ENCODE measurements at places on chromosomes 5 and 9.

GRCh38 chr5:80672140-80672736 lies 17.5 kb upstream of the DHFR start:
- DNase-seq, result peak; percentile 29

DNA sequence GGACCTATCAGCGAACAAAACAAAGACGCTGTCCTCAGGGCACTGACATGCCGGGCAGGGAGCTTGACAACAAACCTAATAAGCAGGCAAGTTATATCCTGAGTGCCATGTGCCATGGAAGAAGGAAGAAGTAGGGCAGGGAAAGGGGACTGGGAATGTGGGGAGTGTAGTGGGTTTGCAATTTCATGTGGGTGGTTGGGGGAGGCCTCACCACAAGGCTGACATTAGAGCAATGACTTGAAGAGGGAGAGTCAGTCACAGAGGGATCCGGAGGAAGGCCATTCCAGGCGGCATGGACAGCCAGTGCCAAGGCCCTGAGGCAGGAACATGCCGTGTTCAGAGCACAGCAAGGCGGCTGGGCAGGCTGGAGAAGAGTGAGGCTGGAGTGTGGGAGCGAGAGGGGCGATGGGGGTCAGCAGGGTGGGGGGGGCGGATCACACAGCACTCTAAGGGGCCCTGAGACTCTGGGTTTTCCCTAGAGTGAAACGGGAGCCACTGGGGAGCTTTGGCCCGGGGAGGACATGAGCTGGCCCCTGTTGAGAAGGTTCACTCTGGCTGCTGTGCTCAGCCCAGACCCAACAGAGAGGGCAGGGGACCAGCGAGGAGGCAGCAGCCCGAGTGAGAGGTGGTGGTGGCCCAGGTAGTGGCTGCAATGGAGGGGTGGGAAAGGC lies 86.3 kb downstream of the STK10 start:
- no peak for DNase-seq

GRCh38 chr5:53288511-53288910 lies 179.0 kb upstream of the MOCS2 start:
- DNase-seq, result no peak

DNA sequence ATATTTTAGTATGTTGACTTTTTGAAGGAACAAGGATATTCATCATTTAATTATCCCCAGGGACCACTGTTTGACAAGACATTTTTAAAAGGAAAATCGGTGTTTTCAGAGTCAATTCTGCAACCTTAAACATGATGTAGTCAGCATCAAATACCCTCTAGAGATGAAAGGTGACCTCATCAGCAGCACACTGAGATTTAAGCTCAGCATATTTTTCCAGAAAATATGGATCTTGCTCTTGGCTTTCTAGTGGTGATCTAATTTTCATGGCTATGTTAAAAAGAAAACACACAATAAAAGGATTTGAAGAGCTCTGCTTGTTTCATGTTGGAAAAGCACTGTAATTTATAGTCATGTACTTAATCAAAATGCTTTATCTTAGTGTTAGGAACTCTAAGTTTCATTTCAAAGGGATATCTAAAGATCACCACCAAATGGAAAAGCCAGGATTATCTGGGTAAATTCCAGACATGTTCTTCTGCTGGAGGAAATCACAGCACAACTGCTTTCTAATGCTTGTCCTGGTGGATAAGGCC lies 487.2 kb downstream of the ENC1 start:
- DNase-seq, result no peak

DNA sequence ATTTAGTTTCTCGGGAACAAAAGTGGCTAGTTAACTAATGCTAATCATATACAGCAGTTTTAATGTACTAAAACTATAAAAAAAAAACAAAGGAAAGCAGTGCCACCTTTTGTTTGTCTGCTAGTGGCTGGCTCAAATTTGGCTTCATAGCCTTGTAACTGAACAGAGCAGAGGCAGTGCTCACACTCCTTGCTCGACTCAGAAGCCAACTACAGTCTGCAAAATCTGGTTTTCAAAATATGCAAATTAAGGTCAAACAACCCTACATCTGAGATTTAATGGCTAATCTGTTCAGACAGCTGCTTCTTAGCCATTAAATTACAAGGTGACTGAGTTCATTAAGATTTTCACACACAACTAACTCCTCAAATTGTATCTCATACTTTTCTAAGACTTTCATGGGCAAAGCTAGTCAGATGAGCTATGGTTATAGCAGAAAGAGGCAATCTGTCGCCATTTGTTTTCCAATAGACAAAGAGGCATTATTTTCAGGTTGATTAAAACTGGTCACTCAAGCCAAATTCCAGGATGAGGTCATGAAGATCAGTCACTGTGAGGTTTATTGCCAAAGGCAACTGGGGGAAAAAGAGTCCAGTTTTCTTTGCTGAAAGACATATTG lies 56.8 kb upstream of the EPB41L4A start:
- no peak for DNase-seq

Data from GDM1 (cell line).